T-helper 2 cell treated with Interferon-gamma antibody and Interleukin-4, amounts not matched to agents 5 μg/mL and 100 μg/mL, for 36 hours (primary cell): ENCODE measurements at places on chromosomes 12 and 14.

DNA sequence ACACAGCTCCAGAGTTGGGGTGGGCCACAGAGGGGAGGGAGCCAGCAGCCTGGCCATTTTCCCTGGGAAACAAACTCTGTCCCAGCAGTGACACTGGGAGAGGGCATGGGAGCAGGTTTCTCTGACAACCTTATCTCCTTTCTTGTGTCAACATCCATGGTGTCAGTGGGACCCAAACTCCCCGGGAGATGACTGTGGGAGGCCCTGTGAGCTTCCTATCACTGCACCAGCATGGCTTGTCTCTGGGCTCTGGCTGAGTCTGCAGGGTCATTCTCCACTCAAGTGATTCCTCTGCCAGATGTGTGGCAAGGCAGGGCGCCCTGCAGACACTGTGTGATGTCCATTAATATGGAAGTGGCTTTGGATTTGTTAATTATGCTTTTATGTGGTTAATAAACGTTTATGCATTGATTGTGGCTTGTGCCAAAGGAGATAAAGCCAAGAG is 10.1 kb downstream of the LRTM2 start:
- H3K36me3 ChIP-seq = no peaks in the 10 kb centered on the region
- peaks cover 8% of the 10 kb centered on the region for H3K27me3 ChIP-seq
- DNase-seq = no peak
- no peak overlapping the region for H3K27ac ChIP-seq

DNA sequence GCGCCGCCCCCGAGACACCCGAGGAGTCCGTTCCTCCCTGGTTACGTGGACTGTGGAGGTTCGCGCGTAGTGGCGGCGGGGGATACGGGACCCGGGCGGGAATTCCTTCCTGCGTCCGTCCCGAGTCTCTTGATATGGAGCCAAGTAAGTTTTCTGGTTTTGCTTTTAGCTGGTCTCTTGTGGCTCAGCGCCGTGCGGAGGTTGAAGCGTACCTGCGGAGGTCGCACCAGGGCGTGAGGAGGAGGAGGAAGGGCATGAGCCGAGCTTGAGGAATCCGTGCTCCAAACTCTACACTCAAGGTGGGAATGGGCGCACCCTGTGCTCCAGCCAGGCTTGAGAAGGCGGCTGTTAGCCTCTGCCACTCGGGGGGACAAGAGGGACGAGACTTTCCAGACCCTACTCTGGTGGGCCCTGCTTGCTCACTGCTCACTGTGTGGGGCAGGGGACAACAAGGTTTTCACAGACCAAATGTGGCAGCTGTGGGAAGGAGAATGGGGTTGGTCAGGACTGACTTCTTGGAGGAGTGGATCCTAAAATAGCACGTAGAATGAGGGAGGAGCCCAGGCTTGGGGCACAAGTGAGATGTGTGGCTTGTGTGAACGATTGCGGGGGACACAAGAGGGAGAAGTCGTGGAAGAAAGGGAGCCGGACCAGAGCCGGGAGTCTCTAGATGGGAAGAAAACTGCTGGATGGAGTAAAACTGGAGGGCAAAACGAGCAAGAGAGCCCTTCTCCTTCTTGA is 577 bp downstream of the ATG101 start:
- DNase-seq = no peak
- peaks cover 47% of the 10 kb centered on the region for H3K4me1 ChIP-seq
- H3K27ac ChIP-seq = peak overlapping the region; percentile 99
- H3K27me3 ChIP-seq = no peaks in the 10 kb centered on the region

DNA sequence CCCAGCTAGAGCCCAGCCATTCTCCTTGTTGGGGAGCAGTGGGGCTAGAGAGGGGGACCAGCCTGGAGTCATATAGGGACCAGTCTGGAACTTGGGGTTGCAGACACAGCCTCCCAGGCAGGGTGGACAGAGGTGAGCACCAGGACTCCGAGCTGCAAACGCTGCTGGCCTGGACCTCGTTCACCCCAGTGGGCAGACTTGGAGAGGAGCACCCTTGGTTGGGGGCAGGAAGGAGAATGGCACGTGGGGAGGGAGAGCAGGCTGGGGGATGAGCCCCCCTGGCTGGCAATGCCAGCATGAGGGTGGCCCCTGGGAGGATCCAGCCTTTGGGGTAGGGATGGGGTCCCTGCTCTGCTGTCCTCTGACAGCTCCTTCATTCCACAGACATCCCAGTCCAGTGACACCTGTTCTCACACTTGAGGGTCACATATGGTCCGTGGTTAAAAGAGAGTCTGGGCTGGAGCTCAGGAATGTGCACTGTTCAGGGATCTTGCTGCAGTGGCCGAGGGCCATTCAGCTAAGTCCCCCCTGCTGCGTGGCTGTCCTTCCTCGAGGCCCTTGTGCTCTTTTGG is 2.8 kb downstream of the LBHD2 start:
- H3K4me3 ChIP-seq = no peak overlapping the region
- H3K27me3 ChIP-seq = peaks cover 5% of the 10 kb centered on the region
- no peaks in the 10 kb centered on the region for H3K36me3 ChIP-seq
- no peak overlapping the region for H3K27ac ChIP-seq
- peaks cover 3% of the 10 kb centered on the region for H3K4me1 ChIP-seq

- DNase-seq = no peak
- no peak overlapping the region for H3K4me3 ChIP-seq
- no peaks in the 10 kb centered on the region for H3K36me3 ChIP-seq
- H3K27ac ChIP-seq = no peak overlapping the region
These were observed 17.7 kb downstream of the SMIM41 start for GRCh38 chr12:52097045-52097666.

- H3K4me3 ChIP-seq = no peak overlapping the region
- H3K27ac ChIP-seq = no peak overlapping the region
- peaks cover 1% of the 10 kb centered on the region for H3K36me3 ChIP-seq
- H3K4me1 ChIP-seq = no peaks in the 10 kb centered on the region
- no peak for DNase-seq
These were observed 16.7 kb downstream of the PRH1 start for GRCh38 chr12:10867381-10867780.

GRCh38 chr12:92844151-92844763 is 84.8 kb downstream of the EEA1 start:
- H3K36me3 ChIP-seq = peaks cover 19% of the 10 kb centered on the region
- H3K4me1 ChIP-seq = no peaks in the 10 kb centered on the region
- no peak overlapping the region for H3K4me3 ChIP-seq
- no peak for DNase-seq

GRCh38 chr14:58637040-58637390 is 747 bp upstream of the DACT1 start:
- H3K4me1 ChIP-seq = peaks cover 37% of the 10 kb centered on the region
- DNase-seq = peak; percentile 46
- H3K4me3 ChIP-seq = peak overlapping the region; percentile 93
- peak overlapping the region; percentile 91 for H3K27ac ChIP-seq

GRCh38 chr14:49954171-49954631 is 61.3 kb downstream of the ARF6 start:
- no peak overlapping the region for H3K27ac ChIP-seq
- H3K4me1 ChIP-seq = peaks cover 13% of the 10 kb centered on the region
- H3K4me3 ChIP-seq = no peak overlapping the region
- H3K27me3 ChIP-seq = no peaks in the 10 kb centered on the region
- no peak for DNase-seq
- H3K36me3 ChIP-seq = peaks cover 2% of the 10 kb centered on the region

- DNase-seq = no peak
- no peaks in the 10 kb centered on the region for H3K36me3 ChIP-seq
- peaks cover 5% of the 10 kb centered on the region for H3K4me1 ChIP-seq
- no peak overlapping the region for H3K27ac ChIP-seq
These were observed 37.5 kb upstream of the DTX1 start for GRCh38 chr12:113019025-113019424.

GRCh38 chr14:72443991-72444441 is 449.9 kb downstream of the DPF3 start:
- H3K36me3 ChIP-seq = peaks cover under 1% of the 10 kb centered on the region
- peak; percentile 63 for DNase-seq
- H3K27me3 ChIP-seq = no peaks in the 10 kb centered on the region
- H3K27ac ChIP-seq = peak overlapping the region; percentile 84
- peak overlapping the region; percentile 79 for H3K4me3 ChIP-seq

- DNase-seq = peak; percentile 45
- H3K27ac ChIP-seq = no peak overlapping the region
- no peaks in the 10 kb centered on the region for H3K27me3 ChIP-seq
- H3K4me3 ChIP-seq = no peak overlapping the region
- H3K36me3 ChIP-seq = peaks cover 3% of the 10 kb centered on the region
- peaks cover 27% of the 10 kb centered on the region for H3K4me1 ChIP-seq
These were observed 108.7 kb downstream of the BCAT1 start for GRCh38 chr12:24840046-24840800.

DNA sequence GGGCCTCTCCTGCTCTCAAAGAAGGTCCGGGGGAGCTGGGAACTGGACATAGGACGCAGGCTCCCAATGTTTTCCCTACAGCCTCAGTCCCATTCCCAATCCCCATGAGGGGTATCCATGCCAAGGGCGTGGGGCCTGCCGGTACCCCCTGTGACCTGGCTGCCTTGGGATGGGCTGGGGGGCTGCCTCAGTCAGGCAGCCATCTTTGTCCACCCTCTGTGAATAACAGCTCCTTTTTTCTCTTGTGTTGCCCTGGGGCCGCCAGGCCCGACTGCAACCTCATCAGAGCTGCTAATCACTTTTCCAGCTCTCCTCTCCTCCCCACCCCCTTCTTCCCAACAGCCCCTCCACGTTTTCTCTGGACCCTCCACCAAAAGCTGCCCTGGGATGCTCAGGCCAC is 11.2 kb downstream of the FIGNL2 start:
- DNase-seq = no peak
- no peak overlapping the region for H3K4me3 ChIP-seq
- H3K27ac ChIP-seq = no peak overlapping the region
- H3K27me3 ChIP-seq = peaks cover 31% of the 10 kb centered on the region
- no peaks in the 10 kb centered on the region for H3K36me3 ChIP-seq

DNA sequence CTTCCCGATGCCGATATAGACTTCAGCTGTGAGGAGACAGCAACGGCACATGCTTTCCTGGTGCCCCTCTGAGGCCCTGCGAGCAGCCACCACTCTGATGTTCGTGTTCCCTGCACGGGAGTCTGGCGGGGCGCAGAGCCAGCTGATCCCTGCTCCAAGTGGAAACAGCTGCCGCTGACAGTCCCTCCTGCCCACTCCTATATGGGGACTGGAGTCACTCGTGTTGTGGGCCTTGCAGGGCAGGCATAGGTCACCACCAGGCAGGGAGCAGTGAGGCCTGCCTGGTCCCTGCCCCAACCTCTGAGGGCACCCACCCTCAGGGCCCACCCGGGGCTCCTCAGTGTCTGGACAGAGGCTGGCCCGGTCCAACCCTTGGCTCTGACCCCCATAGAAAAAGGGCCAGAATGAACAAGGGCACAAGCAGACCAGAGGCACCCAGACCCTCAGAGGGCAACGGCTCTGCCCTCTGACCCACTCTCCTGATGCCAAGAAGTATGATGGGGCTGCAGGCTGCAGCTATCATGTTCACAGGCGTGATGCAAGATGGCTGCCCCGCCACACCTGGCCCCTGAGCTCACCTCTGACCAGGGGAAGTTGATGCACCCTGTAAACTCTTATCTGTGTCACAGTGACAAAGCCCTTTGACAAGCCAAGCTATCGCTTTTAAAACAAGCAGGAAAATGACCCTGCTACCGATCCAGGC is 181.6 kb downstream of the CALM1 start:
- no peak overlapping the region for H3K4me3 ChIP-seq
- H3K36me3 ChIP-seq = no peaks in the 10 kb centered on the region
- no peaks in the 10 kb centered on the region for H3K4me1 ChIP-seq
- no peaks in the 10 kb centered on the region for H3K27me3 ChIP-seq
- no peak for DNase-seq
- H3K27ac ChIP-seq = no peak overlapping the region

DNA sequence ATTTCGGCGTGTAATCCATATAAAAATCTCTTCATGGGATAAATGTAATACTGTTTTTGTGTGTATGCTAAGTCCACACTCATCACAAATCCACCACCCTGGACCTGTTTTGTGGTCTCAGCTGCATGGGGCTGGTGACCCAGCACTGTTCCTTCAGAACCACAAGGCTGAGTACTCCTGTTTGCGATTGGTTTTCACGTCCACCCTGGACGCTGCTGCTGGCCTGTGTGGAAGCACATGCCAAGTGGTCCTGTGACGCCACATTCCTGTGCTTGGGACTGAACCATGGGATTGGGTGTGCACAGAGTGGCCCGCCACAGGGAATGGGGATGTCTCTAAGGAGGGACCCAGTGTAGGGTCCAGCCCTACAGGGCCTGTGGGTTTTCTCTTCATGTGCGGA is 4.3 kb downstream of the PUS1 start:
- no peaks in the 10 kb centered on the region for H3K27me3 ChIP-seq
- H3K4me3 ChIP-seq = no peak overlapping the region
- H3K27ac ChIP-seq = no peak overlapping the region
- peaks cover 44% of the 10 kb centered on the region for H3K36me3 ChIP-seq
- no peak for DNase-seq
- H3K4me1 ChIP-seq = peaks cover 5% of the 10 kb centered on the region

DNA sequence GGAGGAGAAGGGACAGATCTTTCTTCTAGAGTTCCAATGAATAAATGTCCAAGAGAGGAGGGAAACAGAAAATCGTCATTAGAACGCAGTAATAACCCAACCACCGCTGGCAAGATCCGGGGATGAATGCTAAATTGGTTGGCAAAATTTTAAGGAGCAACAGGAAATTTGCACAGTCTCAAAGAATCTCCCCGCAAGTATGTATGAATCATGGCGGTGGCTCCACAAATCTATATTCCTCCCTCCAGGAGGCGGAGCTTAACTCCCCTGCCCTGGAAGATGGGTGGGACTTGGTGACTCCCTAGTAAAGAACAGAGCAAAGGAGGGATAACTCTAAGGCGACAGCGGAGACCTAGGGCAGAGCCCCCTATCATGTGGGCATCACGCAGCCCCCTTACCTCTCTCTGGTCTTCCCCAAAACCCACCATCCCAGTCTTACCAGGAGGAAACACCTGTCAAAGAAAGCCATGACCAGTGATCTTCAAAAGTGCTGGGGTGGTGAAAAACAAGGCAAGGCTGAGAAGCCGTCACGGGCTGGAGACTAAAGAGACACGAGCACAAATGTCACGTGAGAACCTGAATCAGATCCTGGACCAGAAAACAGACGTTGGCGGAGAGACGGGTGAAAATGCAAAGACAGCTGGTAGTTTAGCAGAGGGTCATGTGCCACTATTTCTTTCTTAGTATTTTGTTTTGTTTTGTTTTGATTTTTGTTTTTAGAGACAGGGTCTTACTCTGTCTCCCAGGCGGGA is 125.8 kb downstream of the NCOR2 start:
- no peak overlapping the region for H3K27ac ChIP-seq
- no peak for DNase-seq
- H3K4me3 ChIP-seq = no peak overlapping the region
- no peaks in the 10 kb centered on the region for H3K27me3 ChIP-seq

DNA sequence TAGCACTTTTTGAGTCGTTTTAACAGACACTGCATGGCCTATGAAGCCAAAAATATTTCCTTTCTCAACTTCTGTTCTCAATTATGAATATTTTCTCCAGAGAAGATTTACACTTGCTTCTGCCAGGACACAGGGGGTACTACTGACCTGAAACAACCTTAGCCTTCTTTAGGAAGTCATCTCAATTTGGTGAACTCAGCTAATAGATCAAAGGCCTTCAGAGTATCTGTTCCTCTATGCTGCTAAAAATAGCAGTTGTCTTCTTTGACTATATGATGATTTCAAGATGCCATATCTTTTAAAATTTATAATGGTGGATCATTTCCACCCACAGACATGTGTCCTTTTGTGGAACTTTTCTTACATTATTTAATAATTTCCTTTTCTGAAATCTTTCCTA is 14.0 kb upstream of the NDUFA12 start:
- no peak overlapping the region for H3K4me3 ChIP-seq
- no peaks in the 10 kb centered on the region for H3K4me1 ChIP-seq
- H3K27me3 ChIP-seq = no peaks in the 10 kb centered on the region
